ENCODE measurements at places on chromosomes 1 and 21.

GRCh38 chr1:197312163-197312562 is 44.1 kb downstream of the CRB1 start:
- no peak for DNase-seq

GRCh38 chr1:188615321-188615720 is 1786.6 kb downstream of the PLA2G4A start:
- DNase-seq, result no peak

DNA sequence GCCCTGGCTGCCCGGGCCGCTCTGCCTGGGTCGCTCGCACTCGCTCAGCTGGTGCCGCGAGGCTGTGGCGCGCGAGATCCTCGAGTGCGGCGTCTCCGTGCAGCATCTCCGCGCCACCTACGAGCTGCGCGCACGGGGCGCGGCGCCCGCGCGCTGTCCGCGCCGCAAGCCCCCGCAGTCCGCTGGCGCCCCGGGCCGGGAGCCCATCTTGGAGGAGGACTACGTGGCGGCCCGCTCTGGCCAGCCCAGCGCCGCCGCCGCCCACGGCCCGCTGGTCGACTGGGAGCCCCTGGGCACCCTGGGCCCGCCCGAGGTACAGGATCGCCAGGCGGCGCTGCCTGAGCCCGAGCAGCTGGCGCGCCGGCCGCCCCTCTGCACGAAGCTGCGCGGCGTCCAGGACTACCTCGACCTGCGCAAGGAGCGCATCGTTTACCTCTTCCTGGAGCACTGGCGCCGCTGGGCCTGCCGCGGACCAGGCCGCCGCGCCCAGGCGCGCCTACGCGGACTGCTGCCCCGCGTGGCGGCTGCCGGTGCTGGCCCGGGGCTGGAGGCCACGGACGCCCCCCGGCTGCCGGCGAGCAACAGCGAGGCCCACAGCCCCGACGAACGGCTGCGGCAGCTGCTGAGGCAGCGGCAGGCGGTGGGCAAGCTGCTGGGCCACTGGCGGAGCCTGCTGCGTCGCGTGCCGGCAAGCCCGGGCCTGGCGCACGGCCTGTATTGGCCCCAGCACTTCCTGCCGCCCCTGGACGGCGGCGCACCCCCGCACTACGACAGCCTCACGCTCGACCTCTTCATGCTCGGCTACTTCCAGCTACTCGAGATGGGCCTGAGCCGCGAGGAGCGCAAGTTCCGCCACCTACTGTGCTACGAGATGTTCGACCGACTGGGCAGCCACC is 10.9 kb downstream of the TNFRSF25 start:
- DNase-seq, result no peak

DNA sequence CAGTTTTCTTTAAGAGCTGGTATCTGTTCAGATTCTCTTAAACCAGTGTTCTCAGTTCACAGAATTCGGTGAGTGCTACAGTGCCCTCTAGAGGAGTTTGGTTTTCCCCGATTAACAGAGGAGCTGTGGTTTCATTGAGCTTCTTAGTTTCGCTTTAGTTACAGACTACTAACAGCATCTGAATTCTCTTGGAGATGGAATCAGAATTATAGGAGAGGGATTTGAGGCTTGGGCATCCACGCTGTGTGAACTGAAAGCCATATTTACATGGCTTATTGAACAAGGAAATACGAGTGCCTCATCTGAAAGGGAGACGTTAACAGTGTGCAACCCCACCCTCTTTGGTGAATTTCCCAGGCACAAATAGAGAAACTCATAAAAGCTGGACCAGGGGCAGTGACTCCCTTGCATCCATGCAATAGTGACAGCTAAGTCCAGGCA is 202.0 kb downstream of the USH2A start:
- peak; percentile 88 for DNase-seq

DNA sequence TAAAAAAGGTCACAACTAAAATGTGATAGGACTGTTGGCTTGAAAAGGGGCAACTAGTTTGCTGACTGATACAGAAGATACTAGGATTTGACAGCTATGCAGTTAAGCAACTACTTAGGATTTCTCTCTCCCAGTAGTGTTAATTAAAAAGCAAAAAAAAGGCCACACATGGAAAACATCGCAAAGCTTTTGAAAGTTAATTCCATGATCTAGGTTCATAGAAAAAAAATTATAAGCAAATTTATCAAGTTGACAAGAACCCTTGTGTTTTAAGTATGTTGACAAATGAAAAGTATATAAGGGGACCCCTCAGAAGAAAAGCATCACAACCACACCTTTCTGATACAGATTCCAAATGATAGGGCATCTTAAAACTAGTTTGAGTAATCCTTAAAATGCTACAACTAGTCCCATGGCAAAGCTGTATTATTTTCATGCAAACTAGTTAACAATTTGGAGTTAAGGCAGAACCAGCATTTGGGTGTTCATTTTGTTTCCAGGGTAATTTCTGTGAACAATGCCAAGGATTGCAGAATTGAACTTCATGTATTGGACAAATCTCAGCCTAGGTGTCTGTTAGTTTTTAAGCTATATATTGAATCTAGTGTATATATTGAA is 4.1 kb downstream of the PNRC2 start:
- DNase-seq, result no peak

- DNase-seq, result no peak
These were observed 148.0 kb upstream of the LMO4 start for GRCh38 chr1:87180682-87181081.

DNA sequence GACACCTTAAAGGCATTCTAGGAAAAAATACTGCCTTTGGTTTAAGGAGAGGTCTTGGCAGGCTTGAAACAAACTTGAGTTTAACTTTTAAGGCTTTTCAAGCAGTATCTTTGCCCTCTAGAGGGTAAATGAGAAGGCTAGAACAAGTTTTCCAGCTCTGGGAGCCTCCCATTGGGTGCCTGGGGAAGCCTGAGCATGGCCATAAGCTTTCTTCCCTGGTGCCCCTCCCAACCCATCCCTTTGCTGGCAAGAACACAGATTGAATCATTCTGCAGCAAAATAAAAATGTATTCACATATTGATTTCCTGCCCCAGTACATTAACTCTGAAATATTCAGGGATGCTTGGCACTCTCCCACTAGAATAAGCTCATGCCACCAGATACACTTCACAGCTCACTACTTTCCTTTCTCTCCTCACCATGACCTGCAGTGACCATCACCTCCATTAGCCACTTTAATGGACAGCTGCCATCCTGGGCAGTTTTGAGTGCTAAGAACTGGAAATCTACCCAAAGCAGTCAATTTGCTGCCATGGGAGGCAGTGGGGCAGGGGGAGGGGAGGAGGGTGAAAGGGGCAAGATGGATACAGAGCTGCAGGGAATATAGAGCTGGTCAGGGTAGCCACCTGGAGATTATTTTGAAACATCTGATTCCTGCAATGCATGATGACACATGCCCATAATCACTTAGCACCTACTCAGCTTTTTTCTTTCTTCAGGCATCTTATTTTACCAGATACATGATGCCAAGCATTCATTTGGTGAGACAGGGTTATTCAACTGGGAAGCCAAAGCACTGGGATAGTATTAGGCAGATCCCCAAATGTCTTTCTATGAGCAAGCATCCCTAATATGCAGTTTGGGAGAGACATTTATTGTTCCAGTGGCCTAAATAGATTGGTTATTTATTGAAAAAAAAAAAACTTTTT is 140.6 kb downstream of the SYT2 start:
- no peak for DNase-seq

GRCh38 chr1:42737257-42737656 is 2.8 kb downstream of the CLDN19 start:
- DNase-seq, result peak; percentile 8

GRCh38 chr1:185936641-185937040 is 202.4 kb downstream of the HMCN1 start:
- DNase-seq, result no peak

DNA sequence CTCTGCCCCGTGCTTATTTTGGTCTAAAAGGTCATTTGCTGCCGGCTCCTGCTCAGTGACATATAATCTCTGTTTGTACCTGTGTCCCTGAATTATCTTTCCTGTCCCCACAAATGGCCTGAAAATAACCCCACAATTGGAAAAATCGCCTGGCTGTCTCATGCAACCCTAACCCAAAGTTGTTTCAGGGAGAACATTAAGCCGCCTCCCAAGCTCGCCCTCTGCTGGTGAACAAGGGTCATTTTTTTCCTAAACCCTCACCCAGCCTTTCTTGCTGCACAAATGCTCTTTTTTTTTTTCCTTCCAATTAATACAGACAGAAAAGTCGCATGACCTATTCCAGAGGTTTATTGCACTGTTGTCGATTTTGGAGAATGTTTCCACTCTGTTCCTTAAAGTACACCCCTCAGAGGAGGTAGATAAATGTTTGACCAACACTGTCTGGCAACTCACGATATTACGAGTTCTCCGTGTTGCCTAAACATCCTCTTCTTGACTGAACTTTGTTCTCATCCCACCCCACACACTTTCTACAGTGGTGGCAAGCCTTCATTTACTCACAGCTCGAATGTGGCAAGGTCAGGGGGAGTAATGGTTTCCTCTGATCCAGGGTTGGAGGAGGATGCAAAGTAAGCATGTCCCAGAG is 148.7 kb downstream of the ZZZ3 start:
- DNase-seq, result no peak

DNA sequence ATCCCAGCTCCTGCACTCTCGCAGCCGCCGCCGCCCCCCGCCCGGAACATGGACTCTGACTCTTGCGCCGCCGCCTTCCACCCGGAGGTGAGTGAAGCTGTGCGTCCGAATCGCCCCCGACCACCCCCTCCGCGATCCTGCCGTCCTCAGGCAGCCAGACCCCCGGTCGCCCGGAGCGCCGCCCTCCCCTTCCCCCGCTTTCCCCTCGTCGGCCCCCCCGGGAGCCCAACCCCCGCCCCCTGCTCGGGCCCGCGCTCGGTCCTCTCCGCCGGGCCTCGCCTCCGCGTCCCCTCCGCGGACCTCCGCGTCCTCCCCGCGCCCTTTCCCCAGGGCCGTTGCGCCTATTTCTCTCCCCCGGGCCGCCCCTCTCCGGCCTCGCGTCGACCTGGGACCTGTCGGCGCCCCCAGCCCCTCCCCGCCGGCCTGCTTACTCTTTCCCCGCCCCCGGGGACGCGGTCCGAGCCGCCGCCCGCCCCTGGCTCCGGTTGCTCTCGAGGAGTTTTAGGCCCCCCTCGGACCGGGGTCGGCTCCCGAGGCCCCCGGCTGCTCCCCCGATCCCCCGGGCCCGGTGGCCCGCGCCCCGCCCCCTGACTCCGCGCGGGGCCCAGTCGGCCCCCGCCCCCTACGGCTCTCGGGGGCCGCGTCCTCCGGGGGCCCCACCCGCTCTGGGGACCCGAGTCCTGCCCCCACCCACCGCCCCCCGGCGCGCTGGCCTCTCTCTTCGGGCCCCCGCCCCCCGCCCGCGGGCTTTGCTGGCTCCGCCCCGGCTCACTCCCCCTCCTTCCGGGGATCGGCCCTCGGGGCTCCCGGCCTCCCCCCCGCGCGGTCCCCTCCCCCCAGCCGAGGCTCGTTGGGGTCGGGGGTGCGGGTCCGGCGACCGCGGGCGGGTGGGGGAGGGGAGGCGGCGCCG is 743 bp downstream of the PHF13 start:
- DNase-seq, result no peak

DNA sequence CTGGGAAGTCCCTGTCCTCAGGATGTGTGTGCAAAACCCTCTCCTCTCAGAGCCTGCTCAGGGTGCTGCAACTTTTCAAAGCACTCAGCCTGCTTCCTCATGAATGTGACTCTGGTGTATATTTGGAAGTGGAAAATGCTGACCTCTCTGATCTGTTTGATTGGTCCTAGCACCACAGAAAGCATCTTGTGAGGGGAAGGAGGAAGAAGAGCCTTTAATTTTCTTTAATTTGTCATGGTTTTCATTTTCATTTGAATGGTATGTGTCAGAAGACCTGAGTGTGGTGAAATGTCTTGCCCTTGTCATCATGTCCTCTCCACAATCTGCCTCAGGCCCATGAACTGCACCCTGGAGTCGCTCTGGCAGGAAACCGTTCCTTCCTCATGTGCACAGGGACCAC is 383.5 kb downstream of the NTNG1 start:
- DNase-seq, result no peak
